Right ventricle myocardium superior (tissue), 1 donor: ENCODE measurements at places on chromosomes 5 and 9.

DNA sequence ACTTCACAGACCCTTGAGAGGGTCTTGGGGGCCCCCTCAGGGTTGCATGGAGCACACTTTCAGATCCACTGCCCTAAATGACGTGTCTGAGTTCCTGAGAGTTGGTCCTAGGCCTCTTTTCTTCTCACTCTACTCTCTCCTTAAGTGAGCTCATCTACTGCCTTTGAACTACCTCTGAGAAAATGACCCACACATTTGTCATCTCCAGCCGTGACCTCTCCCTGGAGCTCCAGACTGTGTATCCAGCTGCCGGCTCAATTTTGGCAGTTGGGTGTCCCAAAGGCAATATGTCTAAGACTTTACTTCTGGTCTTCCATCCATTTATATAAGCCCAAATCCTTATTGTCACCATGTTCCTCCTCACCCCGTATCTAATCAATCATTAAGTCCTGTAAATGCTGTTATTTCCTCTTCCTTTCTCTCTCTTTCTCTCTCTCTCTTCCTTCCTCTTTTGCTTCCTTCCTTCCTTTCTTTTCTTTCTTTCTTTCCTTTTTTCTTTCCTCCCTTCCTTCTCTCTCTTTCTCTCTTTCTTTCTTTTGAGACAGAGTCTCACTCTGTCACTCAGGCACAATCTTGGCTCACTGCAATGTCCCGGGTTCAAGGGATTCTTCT is 51.2 kb upstream of the HSPA9 start:
- no peak for DNase-seq

DNA sequence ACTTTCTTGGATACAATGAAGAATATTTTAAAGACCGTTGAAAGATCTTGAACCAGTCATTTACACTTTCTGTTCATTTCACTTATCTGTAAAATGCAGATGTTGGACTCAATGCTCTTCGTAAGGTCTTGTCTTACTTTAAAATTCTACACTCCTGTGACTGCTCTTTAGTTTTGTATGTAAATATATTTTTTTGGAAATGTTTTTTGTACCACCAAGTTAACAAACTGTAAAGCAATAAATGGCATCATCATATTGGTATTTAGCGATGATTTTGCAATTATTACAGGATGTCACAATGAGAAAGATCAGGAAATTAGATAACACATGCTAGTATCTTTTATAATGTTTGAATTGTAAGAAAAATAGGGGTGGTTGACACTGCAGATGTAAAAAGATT is 80.8 kb upstream of the GNAQ start:
- DNase-seq = no peak

DNA sequence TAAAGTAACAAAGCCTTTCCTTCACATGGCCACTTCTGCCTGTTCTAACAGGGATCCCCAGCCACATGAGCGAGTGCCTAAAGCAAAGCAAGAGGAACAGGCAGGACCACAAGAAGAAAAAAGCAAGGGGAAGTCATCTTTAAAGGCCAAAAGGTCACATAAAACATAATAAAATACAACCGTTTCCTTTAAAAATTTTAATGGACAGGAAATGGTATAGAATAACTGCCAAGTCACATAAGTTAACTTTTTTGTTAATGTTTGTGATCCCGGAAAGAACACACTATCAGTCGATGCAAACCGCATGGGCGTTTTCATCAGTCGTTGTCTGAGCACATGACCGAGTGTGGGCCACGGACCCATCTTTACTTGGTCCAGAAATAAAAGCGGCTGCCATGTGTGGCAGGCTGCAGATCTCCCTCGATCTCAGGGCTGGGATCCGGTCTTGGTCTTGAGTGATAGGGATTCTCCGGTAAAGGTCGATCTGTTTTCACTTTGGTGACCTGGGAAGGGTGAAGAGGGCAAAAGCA is 15.6 kb downstream of the NDUFA8 start:
- no peak for DNase-seq

GRCh38 chr9:133120501-133121197 is 391 bp downstream of the RALGDS start:
- no peak for DNase-seq

- DNase-seq = no peak
Observed at GRCh38 chr5:168147568-168148360, 143.7 kb upstream of the WWC1 start.

DNA sequence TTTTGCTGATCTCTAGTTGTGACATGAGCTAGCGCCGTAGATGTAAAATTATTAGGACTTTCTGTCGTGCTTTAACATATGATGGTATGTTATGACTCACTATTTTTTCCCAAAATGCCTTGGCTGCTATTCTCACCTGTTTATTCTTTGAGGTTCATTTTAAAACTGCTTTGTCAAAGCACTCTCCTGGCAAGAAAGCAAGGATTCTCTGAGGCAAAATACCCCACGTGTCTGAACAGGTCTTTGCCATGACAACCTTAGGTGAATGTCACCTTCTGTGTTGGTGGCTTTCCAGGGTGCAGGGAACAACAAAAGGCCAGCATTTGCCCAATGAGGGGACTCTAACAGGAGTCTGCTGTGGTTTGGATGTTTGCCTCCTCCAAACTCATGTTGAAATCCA is 30.6 kb upstream of the COL5A1 start:
- no peak for DNase-seq

- DNase-seq = no peak
Observed at GRCh38 chr5:180563994-180564393, 27.3 kb downstream of the SCGB3A1 start.

DNA sequence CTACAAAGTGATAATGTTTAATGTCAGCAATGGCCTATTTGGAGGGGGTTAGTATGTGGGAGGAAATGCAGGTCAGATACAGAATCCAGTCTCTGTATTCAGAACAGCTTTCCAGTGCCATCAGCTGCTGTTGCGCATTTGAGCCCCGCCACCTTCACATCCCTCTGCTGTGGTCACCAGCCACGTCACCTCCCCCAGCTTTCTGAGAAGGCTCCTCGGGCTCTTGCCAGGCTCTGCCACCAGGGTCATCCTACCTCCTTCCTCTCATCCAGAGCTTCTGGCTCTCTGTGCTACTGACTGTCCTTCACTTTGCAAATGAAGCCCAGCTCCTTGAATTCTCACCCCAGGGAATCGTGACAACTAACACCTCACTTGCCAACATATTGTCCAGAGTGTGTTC is 138.8 kb downstream of the PIK3R1 start:
- DNase-seq = no peak

GRCh38 chr9:16184964-16185646 is 632.3 kb downstream of the CCDC171 start:
- DNase-seq = no peak

DNA sequence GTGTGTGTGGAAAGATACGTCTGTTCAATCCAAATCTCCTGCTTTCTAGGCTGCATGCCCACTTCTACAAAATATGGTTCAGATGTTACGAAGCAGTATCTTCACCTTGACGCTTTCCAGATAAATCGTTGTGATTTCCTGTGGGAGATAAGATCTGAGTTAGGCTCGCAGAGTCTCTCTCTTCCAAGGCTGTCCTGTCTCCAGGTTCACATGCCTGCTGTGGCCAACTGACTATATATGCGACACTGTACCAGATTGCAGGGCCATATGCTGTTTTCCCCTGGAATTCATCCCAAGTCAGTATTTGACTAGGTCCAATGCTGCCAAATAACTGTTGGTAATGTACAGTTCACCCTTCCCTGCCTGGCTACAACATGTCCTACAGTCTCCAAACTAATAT is 47.9 kb downstream of the TMEM252 start:
- DNase-seq = no peak

GRCh38 chr5:15850939-15851341 is 328.7 kb downstream of the MARCHF11 start:
- no peak for DNase-seq
